Epithelial cell of proximal tubule (primary cell): ENCODE measurements at places on chromosomes 4 and X. TPM values are rescaled to one million over a fixed set of nuclear protein-coding genes. Genes with fewer than 3 reads are reported as not detected.

Gene ARX
- total RNA-seq = not detected in 2 replicates

Gene RBM46
- 0.40 and 0.43 TPM in 2 replicates for total RNA-seq

Gene CSAG3
- not detected in 2 replicates for total RNA-seq

Gene EDA
- 0.80 and 1.6 TPM in 2 replicates for total RNA-seq

Gene TMEM150C
- 0.36 and 2.9 TPM in 2 replicates for total RNA-seq

Gene FOXR2
- not detected in 2 replicates for total RNA-seq

Gene TKTL2
- total RNA-seq = not detected in 2 replicates

Gene CHRDL1
- total RNA-seq = 22.1 and 56.2 TPM in 2 replicates

Gene TRPC5OS
- total RNA-seq = not detected in 2 replicates

Gene RRH
- not detected in 2 replicates for total RNA-seq

Gene CPZ
- total RNA-seq = 0.86 and 2.0 TPM in 2 replicates

Gene INTS6L
- 2.0 and 3.4 TPM in 2 replicates for total RNA-seq

Gene CHIC1
- 4.0 and 6.1 TPM in 2 replicates for total RNA-seq

Gene TRO
- 6.1 and 15.0 TPM in 2 replicates for total RNA-seq

Gene CTAG2
- total RNA-seq = not detected in 2 replicates

Gene RBMXL3
- total RNA-seq = not detected in 2 replicates

Gene H2BW2
- not detected in 2 replicates for total RNA-seq

Gene TMEM154
- total RNA-seq = 11.8 and 21.9 TPM in 2 replicates

Gene SYTL5
- 0.14 and 0.17 TPM in 2 replicates for total RNA-seq

Gene TMEM47
- total RNA-seq = 8.2 and 11.9 TPM in 2 replicates
